ENCODE measurements at places on chromosomes 16 and 17.

DNA sequence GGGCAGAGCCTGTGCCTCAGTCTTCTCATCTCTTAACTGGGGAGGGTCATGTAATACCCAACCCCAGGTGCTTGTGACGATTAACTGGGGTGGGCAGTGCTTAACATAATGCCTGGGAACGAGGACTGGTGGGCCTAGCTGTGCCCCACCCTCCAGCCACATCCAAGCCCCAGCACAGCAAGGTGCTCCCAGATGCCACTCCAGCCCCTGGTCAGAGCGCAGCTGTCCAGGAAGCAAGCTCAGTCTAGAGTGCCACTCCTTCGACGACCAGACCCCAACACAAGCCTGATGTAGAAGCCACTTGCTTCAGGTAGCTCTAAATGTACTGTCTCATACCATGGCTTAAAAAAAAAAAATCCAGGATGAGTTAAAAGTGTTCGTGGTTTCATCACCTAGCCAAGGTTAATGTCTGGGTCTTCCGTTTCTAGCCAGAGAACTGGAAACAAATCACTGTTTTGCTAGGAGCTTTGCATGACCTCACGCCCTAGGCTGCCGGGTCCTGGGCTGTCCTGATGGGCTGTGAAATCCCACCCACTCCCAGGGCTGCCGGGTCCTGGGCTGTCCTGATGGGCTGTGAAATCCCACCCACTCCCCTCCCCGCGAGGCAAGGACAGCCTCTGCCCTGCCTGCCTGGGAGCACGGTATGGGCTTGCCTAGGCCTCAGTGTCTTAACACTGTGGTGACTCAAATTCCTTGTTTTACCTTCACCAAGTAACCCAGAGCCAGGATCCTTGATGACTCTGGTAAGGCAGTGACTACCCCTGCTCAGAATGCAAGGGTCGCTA is 7.7 kb downstream of the MIEF2 start:
- DNase-seq, result no peak

GRCh38 chr17:67492824-67493517 is 115.9 kb downstream of the PITPNC1 start:
- DNase-seq, result no peak

GRCh38 chr16:85112364-85112763 is at the start of gene CIBAR2:
Gene CIBAR2 (minus strand): TSS chr16:85112472. CDS start chr16:85112352, 120 bp downstream.
- DNase-seq, result no peak

- DNase-seq, result no peak
Observed at GRCh38 chr17:47866941-47867340, 16.0 kb upstream of the SP6 start.

- no peak for DNase-seq
Observed at GRCh38 chr17:36184023-36184765, 7.8 kb upstream of the TBC1D3B start.

GRCh38 chr17:16991349-16992009 is 19.6 kb upstream of the TNFRSF13B start:
- no peak for DNase-seq

GRCh38 chr17:76237859-76238313 is 2.4 kb downstream of the RNF157 start:
- no peak for DNase-seq

GRCh38 chr17:21303441-21304065 is 19.0 kb downstream of the MAP2K3 start:
- DNase-seq, result no peak

GRCh38 chr17:67656494-67657203 is 61.1 kb upstream of the NOL11 start:
- DNase-seq, result no peak

DNA sequence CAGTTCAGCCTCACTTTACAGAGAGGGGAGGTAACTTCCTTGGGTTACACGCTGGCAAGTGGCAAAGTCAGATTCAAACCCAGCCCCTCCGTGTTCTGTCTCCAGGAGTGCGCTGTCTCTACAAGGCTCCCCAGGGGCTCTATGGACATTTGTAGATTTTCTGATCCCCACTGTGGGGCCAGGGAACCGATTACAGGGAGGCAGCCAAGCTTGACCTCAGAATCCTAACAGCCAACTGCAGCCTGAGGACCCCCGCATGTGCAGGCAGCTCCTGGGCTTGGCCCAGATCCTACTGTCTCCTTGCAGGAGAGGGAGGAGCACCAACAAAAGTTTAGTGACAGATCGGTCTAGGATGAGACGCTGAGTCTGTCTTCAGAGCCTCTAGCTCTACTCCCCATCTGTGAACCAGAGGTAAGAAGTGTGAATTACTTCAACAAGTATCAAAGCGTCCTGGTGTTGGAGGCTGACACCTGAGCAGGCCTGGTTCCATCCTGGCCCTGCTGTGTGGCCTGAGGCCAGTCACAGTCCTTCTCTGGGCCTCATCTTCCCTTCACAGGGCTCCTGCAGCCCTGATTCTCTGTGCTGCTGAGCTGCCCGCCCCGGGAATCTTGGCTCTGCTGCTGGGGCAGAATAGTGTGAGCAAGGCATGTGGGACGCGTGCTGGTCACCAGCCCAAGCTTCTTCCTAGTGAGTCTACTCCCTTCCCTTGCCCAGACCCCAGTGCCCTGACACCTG is 9.2 kb upstream of the NATD1 start:
- no peak for DNase-seq

- DNase-seq, result no peak
Observed at GRCh38 chr17:30454635-30455034, 22.6 kb upstream of the GOSR1 start.

GRCh38 chr16:73405851-73406250 is 357.9 kb upstream of the ZFHX3 start:
- no peak for DNase-seq

Measured in CMK (cell line).